Foreskin melanocyte (primary cell): ENCODE measurements at places on chromosomes 1 and 21.
A peak's percentile ranks its signal among the peaks of the same experiment; 100 is the strongest.

GRCh38 chr1:117308311-117308916, 58.8 kb upstream of the MAN1A2 start:
- no peak for DNase-seq

GRCh38 chr1:190476321-190476720, 1.3 kb downstream of the BRINP3 start:
- no peak for DNase-seq

- no peak for DNase-seq
Measured at GRCh38 chr1:23913212-23913880, at the start of gene CNR2. Gene CNR2 (minus strand): TSS chr1:23913362. CDS start chr1:23875617, 37,745 bp downstream.

GRCh38 chr1:8017495-8018197, 8.5 kb downstream of the ERRFI1 start:
- peak; percentile 52 for DNase-seq

- no peak for DNase-seq
Measured at GRCh38 chr1:66678146-66678545, 74.1 kb upstream of the DYNLT5 start.

GRCh38 chr1:17211377-17211776, 6.4 kb downstream of the PADI1 start:
- no peak for DNase-seq

DNA sequence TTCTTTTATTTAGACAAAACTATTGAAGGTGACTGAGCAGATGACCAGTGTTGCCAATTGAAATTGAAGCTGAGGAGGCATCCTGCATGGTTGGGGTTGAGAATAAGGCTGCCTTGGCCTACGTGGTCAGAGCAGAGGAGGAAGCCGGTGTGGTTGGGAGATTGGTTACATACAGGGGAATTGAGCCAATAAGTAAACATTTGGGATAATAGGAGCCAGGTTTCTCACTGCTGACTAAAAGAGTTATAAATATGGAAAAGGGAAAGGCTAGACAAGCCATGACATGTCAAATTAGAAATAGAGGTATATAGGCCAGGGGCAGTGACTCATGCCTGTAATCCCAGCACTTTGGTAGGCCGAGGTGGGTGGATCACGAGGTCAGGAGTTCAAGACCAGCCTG, 15.8 kb downstream of the SNX7 start:
- DNase-seq, result no peak

GRCh38 chr1:48216313-48216712, 6.2 kb upstream of the SLC5A9 start:
- peak; percentile 92 for DNase-seq

DNA sequence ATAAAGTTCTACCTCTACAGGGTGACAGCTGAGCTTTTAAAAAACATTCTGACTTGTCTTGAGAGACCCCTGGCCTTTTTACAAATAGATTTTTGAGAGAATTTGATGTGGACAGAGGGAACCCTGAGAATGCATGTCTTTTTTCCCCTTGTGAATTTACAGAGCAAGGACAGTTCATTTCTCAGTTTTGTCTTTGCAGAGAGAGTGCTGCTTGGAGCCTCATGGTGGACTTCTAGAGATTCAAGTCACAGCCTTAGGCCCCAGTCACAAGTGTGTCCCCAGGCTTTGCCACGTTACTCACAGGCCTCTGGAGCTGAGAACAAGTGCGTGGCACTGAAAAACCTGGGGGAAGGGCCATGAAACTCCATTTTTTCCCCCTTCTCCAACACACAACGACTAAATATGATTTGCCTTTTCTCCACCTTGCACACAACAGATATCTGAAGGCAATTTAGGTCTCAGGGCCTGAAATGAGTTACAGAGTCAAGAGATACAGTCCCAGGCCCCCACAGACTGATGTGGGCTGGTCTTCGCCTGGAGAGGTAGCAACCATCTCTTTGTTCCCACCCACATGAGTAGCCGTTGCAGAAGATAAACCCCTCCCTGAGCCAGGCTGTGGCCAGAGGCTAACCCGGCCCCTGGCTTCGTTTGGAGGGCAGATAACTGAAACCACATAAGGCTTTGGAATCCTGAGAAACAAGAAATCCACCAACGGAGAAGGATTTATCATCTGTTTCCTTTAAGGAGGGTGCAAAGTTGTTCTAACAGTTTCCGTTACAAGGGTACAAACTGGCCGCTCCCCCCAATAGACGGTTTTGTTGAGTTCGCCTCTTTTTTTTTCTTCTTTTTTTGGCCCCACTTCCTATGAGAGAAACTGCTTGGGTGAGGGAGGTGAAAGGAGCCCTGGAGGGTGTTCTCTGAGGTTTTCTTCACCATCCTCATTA, 1.0 kb upstream of the PIGV start:
- peak; percentile 64 for DNase-seq

DNA sequence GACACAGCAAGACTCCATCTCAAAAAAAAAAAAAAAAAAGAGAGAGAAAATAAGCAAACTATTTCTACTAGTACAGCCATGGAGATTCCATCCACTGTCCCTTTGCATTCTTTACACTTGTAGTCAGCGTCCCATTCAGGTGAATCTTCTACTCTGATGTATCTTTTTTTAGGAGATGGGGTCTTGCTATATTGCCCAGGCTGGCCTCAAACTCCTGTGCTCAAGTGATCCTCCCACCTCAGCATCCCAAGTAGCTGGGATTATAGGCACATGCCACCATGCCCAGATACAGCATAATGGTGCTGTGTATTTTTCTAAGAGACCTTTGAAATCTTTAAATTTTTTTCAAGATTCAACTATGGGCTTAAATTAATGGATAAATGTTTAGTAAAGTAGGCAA, 8.1 kb upstream of the CENPL start:
- no peak for DNase-seq

DNA sequence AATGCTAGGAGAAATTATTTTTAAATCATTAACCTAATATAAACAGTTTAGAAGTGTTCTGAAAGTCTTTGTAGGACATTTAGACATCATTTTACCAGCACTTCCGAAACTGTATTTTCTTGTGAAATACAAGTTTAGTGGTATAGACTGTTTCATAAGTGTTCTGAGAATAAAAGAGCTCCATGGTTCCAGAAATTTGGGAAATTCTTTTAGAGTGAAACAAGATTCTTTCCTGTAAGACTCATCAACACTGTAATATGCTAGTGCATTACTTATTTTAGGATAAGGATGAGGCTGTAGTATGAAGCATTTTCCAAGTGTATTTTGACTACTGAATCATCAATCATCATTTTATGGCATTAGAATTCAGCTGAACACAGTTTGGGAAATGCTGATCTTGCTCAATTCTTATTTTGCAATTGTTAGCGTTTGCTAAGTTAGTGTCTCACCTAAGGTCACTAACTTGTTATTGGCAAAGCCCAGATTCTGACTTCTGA, 73.4 kb downstream of the CEP350 start:
- DNase-seq, result peak; percentile 16

DNA sequence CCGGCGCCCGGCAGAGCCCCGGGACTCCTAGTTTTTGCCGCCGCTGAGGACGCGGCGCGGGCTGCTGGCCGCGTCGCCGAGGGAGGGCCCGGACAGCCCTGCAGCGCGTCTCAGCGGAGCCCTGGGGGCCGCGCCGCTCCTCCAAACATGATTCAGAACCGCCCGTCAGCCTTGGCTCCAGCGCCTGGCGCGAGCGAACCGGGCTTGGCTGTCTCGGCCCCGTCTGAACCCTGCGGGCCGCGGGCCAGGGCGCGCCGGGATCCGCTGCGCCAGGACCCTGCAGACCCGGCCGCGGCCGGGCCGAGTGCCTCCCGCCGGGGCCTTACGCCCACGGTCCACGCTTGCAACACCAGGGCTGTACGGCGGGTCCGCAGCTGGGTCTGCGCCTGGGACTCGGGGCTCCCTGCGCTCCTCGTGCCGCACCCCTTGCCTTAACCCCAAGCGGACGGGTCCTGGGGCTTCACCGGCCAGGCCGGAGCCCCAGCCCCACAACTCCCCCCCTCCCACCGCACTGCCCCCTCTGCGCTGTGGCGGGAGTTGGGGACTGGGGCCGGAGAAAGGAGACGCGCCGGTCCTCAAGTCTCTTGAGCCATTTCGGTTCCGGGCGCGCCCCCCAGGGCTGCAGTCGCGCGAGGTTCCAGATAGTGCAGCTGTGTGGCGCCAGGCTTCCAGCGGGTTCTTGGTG, 48.4 kb upstream of the CD34 start:
- no peak for DNase-seq

- DNase-seq, result no peak
Measured at GRCh38 chr1:50422675-50422945, 633 bp downstream of the DMRTA2 start.

- DNase-seq, result no peak
Measured at GRCh38 chr21:46618738-46619379, 14.0 kb upstream of the S100B start.

DNA sequence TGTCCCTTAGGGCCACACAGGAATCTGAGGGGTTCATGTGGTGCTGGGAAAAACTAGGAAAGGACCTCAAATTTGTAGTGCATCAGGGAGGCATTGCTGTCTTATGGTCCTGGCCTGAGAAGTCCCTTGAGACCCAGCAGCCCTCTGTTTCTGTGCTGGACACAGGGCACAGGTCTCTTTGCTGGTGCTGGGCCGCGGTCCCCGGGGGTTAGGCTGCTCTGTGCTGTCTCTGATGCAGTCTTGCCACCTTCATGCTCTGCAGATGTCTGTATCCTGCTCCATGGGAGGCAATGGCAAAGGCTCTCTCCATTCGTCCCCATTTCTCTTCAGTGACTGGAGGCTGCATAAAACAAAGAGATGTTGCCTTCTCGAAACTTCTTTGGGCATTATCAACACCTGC, 13.0 kb downstream of the EDARADD start:
- DNase-seq, result no peak

DNA sequence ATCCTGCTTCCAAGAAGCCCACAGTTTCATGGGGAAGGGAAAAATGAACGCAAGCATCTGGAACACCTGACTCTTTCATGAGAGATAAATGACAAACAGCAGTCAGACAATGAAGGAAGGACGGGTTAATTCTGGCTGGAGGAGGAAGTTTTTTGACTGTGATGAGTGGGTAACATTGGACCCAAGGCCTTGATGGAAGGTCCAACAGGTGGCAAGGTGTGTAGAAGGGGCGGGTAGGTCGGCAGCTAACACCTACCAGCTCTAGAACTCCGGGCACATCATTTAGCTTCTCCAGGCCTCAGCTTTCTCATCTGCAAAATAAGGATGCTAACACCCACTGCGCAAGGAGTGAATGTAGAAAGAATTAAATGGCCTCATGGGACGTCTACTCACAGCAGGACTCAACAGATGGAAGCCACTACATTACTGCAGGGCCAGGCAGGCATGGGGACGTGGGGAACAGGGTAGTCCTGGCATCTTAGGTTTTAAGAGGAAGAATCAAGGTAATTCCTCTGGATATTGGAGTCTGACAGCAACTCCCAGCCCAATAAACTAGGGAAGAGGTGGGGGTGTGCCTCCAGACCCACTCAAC, 12.9 kb downstream of the GLIS1 start:
- no peak for DNase-seq

- no peak for DNase-seq
Measured at GRCh38 chr1:218415726-218416125, 70.6 kb downstream of the TGFB2 start.

GRCh38 chr1:13478692-13479091, 35.1 kb downstream of the LRRC38 start:
- no peak for DNase-seq

GRCh38 chr1:15249081-15249480, 2.1 kb downstream of the FHAD1 start:
- DNase-seq, result no peak

DNA sequence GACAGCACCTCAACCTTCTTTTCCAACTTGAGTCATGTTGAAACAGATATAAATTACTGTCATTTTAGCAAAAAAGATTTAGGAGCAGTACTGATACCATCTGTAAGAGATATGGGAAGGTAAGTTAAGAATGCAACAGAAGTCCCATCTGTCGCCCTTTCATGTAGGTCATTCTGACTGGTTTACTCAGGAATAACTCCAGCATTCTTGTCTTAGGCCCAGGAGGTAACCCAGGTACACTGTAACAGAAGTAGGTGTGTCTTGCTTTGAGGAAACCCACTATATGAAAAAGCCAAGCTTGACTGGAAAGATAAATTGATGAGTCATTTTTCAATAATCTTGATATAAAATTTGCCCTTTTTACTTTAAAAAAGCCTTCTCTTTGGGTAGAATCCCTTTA, 35.4 kb downstream of the PGM1 start:
- DNase-seq, result no peak

- DNase-seq, result no peak
Measured at GRCh38 chr21:34009193-34009592, 64.2 kb upstream of the MRPS6 start.
